Activated CD4-positive, alpha-beta T cell treated with anti-CD3 and anti-CD28 coated beads, Interleukin-2, amount 50 U/mL, for 4 hours (primary cell): ENCODE measurements at places on chromosomes 16 and 17.

GRCh38 chr17:29615048-29615385 is 7.7 kb downstream of the CORO6 start:
- DNase-seq = peak; percentile 58

- no peak for DNase-seq
These were observed 15.0 kb upstream of the TAT start for GRCh38 chr16:71591917-71592316.

GRCh38 chr16:73383195-73383987 is 335.5 kb upstream of the ZFHX3 start:
- no peak for DNase-seq

DNA sequence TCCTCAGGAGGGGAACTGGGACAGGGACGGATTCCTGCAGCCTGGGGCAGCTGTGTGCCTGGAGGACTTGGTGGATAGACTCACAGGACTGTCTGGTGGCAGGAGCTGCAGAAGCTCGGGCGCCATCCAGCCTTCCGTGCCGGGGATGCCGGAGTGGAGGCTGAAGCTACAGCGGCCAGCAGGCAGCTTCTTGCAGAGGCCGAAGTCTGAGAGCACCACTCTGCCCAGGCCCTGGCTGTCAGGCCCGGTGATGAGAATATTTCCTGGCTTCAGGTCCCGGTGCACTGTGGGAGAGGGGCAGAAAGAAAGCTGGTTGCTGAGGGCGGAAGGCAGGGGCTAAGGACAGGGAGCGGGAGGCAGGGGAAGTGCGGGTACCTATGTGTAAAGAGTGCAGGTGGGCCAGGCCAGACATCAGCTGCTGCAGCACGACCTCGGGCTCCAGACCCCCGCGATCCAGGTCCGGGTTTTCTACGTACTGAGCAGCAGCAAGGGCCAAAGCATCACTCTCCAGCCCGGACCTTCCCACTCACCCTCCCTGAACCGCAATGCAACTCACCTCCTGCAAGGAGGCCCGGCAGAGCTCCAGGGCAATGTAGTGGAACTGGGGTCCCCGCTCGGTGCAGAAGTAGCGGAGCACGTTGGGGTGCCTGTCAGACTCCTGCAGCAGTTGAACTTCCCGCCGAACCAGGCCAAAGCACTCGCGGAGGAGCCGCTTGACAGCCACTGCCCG is 16.1 kb downstream of the PLK1 start:
- no peak for DNase-seq

- no peak for DNase-seq
These were observed 75.7 kb upstream of the DNAH17 start for GRCh38 chr17:78652913-78653312.

DNA sequence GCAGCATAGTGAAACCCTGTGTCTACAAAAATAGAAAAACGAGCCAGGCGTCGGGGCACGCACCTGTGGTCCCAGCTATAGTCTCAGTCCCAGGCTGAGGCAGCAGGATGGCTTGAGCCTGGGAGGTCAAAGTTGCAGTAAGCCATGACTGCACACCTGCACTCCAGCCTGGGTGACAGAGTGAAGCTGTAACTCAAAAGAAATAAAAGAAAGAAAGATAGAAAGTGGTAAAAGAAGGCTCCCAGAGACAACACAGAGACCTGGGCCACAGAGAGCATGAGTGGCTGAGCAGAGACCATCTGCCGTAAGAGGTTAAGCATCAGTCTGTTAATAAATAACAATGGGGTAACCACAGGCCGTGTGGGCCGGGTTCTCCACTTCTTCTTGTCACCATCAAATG is 15.3 kb upstream of the HEXD start:
- DNase-seq = no peak

- no peak for DNase-seq
These were observed 42.3 kb upstream of the NOL11 start for GRCh38 chr17:67675481-67675880.

DNA sequence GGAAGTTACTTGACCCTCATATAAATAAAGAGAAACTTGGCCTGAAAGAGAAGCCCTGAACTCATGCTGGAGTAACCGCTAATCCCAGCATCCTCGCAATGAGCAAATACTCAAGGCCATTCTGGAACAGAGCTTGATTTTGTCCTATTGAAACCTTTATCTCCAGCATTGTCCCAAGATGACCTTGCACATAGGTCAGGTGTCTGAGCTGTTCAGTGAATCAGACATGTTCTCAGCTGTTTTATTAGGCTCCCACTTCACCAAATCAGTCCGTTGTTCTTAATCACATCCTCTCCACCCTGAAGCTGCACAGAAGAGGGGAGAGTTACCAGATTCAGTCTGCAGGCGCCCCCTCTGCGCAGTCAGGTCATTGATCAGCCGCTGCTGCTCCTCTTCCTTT is 9.1 kb upstream of the MYH1 start:
- no peak for DNase-seq

DNA sequence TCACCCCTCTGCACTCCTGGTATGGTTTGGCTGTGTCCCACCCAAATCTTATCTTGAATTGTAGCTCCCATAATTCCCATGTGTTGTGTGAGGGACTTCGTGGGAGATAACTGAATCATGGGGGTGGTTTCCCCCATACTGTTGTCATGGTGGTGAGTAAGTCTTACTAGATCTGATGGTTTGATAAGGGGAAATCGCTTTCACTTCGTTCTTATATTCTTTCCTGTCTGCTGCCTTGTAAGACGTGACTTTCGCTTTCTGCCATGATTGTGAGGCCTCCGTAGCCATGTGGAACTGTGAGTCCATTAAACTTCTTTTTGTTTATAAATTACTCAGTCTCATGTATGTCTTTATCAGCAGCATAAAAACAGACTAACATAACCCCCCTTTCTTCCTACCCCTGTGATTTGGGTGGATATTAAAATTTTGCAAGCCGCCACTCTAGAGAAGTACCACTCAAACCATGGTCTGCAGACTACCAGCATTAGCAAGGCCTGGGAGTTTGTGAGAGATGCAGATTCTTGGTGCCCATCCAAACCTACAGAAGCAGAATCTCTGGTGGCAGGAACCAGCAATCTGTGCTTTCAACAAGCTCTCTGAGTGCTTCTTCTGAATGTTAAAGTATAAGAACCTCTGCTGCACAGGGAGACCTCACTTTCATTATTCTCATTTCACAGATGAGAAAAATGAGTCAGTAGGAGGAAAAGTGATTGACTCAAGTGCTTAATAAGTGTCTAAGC is 999.5 kb upstream of the EEF2KMT start:
- DNase-seq = no peak

GRCh38 chr17:7839190-7839875 is 5.3 kb downstream of the KDM6B start:
- no peak for DNase-seq

DNA sequence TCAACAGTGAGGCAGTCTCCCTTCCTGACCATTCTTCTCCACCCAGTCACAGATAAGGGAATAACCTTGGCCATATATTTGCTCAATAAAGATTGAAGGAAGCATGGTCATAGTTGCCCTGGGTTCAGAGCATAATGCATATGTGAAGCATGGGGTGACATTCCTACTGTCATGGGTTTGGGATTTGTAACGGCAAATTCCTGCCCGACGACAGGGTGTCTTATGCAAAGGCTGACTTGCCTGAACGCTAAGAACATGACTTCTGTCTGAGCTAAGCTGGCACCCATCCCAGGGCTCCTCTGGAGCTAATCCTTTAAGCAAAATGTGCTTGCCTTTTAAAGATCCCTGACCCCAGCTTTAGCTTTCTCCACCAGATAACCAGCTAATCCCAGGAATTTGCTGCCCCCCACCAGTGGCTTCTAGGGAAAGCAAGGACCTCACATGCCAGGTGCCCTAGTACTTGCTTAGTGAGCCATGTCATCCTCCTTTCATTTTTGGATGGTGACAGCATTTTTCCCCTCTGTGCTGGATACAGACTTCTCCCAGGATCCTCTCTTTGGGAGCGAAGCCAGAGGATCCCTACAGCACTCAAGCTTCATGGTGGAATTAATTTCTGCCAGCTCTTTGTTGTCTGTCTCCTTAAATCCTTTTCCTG is 11.7 kb downstream of the SLC7A6OS start:
- DNase-seq = no peak

DNA sequence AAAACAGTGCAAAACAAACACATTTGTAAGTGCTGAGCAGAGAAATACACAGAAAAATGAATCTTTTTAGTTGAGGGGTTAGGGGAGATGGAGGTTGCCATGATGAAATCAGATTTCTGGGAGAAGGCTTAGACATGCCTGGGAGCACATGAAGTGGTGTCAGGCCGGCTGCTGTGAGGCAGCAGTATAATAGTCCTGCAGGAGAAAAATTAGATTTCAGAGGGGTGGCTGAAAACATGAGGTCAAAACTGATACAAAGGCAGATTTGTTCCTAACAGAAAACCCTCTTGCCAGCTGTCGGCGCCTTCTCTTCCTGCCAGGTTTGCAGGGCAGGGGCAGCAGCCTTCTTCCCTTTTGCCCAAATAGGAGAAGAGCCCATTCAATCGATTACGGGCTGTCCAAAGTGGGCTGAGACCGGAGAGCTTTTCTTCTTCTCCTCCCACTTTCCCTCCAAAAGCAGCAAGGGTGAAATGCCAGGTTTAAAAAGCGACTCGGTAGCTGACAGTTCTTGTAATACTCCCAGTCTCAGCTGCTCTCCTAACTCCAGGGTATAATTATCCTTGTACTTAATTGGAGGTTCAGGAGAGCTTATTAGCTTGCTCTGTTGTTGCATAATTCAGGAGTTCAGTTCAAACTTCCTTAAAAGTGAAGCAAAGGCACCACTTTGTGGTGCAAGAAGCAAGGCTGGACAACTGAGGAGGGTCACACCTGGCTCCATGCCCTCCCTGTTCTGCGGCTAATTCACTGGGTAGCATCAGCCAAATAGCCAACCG is 80.0 kb downstream of the PCTP start:
- DNase-seq = no peak
